ENCODE measurements at places on chromosomes 7 and 10.

GRCh38 chr10:35925493-35925892, 283.4 kb upstream of the FZD8 start:
- no peak for DNase-seq

DNA sequence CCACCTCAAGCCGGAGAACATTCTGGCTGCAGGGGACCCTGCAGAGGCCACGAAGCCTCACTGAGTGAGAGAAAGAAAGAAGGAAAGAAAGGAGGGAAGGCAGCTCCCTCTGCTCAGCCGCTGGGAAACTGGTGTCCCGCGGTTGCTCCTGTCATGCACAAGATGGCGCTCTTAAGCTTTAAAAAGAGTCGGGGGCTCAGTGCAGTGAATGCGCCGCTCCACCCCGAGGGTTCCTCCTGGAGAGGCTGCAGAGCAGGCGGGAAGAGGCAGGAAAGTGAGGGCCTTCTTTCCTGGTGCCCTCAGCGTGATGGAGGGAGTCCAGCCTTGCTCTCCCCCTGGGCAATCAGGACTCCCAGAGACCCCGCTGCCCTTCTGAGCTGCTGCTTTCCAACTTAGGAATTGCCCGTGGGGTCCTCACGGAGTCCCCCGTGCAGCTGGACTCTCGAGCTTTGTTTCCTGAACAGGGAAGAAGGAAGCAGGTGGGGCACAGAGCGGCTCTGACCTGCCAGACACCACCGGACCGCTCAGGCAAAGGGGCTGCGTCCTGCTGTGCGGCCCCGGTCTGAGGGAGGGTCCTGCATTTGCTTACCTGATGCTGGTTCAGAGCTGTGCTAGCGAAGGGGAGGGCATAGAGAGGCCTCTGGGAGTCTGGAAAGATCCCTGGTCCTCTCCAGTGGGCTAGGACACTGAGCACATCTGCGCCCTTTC, 141.9 kb upstream of the MKI67 start:
- peak; percentile 53 for DNase-seq

DNA sequence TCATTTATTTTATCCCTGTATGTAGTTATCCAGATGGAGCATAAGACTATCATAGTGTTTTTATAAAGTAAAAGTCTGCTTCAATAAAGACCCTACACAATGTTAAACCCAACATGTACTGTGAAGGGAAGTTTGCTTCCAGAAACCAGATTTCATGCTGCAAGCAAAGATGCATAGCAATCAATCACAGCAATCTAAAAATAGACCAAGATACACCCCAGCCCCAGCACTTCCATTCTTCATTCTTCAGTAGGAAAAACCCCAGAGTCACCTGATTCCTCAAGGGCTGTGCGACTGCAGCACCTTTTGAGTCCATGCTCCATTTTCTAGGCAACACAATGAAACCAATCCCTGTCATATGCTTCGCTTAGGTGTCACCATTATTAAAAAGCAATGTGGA, 66.9 kb upstream of the PDE1C start:
- DNase-seq: no peak

DNA sequence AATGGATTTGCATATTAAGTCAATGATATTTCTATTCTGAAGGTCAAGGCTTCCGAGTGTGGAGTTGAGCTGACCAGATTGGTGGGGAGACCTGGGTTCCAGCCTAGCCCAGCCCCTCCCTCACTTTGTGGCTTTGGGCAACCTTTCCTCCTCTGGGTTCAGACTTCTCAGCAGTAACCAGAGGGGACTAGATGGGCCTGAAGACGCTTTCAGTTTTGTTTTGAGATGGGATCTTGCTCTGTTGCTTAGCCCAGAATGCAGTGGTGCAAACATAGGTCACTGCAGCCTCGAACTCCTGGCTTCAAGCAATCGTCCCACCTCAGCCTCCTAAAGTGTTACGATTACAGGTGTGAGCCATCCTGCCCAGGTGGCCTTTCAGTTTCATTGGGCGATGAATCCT, 68.1 kb upstream of the LEP start:
- no peak for DNase-seq

DNA sequence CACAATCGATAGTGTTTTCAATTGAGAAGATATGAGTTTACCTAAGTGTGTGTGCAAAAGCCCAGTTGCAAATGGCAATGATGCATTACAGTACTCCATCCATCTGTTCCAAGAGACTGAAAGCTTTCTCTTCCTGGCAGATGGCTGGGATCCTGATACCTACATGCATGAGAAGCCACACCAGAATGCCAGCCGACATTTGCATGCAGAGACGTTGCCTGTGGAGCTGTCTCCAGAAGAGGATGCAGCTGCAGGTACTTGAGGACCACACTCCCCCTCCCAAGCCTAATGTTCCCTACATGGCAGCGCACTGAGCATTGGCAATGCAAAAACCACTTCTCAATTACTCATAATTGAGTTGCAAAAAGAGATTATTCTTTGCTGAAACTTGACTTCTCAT, 332.1 kb downstream of the WDR11 start:
- no peak for DNase-seq

- DNase-seq: no peak
Observed at GRCh38 chr7:31724696-31725095, 37.7 kb downstream of the PPP1R17 start.

DNA sequence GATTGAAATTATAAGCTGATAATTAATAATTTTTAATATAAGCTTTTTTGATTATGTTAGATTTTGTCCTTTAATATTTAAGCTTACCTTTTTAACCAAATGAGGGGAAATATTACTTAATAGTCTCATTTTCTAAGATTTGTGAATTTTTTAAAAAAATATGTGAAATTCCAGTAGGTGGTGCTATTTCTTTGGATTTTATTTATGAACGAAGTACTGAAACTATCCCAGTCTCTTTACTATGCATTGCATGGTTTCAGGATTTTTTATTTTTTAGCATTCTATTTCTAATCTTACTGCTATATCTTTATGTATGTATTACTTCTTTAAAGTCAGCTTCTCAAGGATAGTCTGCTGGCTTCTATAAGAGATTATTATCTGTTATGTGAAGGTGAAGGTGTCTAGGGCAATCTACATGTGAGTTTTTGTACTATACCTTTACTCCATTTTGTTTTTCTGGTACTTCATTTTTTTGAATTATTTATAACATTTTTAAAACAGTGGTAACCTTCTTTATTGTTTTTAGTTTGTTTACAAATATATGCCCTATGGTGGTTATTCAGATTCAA, 78.3 kb downstream of the ATRNL1 start:
- peak; percentile 19 for DNase-seq

DNA sequence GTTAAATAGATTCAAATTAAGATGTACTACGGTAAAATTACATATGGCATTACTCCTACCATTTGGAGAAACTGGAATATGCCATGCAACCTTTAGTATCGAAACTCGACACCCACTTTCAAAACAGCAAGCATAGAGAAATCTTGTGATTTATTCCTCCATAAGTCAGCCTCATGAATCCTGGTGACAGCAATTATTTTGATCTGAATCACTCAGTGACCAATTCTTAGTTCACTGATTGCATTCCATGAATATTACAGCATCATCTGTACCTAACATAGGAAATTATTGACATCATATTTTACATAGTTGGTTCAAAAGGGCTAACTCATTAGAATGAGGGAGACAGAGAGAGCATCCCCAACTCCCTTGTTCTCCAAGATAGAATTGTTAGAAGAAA, 89.6 kb downstream of the CACNB2 start:
- DNase-seq: no peak

GRCh38 chr7:2168615-2169311, 64.0 kb downstream of the MAD1L1 start:
- DNase-seq: no peak

DNA sequence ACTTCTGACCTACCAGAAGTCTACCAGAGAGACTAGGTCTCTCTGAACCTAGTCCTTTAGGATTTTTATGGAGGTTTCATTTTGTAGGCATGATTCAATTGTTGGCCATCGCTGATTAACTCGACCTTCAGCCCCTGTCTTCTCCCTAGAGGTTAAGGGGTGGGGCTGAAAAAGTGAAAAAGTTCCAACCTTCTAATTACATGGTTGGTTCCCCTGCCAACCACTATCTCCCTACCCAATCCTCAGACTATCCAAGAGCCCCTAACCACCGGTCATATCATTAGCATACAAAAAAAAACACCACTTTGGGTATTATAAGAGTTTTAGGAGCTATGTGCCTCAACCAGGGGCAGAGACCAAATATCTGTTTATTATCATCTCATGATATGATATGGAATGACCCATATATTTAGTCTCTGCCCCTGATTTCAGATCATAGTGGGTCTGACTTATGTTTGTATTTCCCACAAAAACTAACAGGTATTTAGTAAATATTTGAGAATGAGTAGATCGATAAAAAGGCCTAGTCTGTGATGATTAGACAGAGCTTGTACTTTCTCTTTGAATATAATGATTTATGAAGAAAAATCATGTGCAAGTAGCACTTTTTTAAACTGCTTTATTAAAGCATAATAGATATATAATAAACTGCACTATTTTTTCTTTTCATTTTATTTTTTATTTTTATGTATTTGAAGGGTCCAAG, 35.8 kb downstream of the DNAJC9 start:
- DNase-seq: no peak

- DNase-seq: no peak
Observed at GRCh38 chr7:51611937-51612336, 295.3 kb upstream of the COBL start.

DNA sequence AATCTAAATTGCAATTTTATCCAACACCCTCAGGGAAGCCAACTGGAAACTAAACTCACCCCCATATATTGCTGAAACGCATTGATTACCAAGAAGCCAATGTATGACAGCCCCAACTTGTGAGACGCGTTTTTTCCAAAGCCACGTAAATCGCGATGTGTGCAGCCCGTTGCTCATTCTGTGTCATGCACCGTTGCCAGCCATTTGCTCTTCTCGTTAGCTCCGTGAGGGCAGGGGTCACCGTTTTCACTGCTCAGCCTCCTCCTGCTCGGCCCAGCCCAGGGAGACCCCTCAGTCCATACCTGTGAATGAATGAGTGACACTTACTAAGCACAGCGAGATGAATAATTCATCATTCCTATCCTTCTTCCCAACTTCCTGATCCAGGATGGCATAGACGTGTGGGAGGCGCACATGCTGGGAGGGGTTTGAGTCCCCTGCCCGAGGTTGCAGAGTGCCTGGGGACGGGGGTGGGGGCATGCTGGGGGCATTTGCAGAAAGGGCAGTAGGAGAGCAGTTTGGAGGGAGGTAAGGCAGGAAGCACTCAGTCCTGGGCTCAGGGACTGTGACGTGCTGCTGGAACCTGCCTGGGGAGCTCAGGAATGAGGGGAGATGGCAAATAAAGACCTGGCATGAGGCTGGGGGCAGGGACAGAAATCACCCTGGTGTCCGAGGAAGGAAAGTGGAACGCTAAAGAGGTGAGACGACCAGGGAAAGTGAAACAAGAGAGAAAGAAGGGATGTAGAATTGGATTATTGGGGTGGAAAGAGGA, 104.2 kb upstream of the SDK1 start:
- no peak for DNase-seq

DNA sequence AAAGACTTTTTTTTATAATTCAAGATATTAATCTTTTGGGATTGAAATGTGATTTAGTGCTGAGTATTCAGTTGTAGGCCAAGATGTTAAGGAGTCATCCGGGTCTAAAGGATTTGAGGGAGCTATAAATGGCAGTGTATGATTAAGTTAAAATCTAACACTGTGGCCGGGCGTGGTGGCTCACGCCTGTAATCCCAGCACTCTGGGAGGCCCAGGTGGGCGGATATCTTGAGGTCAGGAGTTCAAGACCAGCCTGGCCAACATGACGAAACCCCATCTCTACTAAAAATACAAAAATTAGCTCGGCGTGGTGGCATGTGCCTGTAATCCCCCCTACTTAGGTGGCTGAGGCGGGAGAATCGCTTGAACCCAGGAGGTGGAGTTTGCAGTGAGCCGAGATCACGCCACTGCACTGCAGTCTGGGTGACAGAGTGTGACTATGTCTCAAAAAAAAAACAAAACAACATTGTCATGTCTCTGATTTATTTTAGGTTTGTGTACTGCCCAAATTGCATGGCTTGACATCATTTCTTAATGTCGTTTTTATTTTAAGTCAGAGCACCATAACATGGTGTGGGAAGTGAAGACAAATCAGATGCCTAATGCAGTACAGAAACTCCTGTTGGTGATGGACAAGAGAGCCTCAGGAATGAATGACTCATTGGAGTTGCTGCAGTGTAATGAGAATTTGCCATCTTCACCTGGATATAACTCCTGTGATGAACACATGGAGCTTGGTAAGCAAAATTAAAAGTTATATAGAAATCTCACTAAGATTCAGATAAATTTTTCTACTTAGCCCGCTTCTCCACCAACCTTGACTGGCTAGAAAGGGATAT, 10.7 kb downstream of the HBP1 start:
- DNase-seq: peak; percentile 18

DNA sequence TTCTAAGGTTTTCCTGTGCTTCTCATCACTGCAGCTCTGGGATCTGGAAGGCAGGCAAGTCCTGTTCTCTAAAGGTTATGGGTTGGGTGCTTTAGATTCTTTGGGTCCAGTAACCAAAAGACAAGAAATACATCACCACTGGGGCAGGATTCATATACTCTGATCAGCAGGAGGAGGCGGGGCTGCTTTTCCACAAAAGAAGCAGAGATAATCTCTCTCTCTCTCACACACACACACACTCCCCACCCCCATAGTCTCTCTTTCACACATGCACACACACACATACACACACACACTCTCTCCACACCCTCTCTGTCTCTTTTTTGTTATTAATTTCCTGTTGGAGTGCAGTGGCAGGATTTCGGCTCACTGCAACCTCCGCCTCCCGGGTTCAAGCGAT, 13.0 kb upstream of the ACBD5 start:
- no peak for DNase-seq

- DNase-seq: no peak
Observed at GRCh38 chr10:59688921-59689351, 20.7 kb downstream of the SLC16A9 start.

DNA sequence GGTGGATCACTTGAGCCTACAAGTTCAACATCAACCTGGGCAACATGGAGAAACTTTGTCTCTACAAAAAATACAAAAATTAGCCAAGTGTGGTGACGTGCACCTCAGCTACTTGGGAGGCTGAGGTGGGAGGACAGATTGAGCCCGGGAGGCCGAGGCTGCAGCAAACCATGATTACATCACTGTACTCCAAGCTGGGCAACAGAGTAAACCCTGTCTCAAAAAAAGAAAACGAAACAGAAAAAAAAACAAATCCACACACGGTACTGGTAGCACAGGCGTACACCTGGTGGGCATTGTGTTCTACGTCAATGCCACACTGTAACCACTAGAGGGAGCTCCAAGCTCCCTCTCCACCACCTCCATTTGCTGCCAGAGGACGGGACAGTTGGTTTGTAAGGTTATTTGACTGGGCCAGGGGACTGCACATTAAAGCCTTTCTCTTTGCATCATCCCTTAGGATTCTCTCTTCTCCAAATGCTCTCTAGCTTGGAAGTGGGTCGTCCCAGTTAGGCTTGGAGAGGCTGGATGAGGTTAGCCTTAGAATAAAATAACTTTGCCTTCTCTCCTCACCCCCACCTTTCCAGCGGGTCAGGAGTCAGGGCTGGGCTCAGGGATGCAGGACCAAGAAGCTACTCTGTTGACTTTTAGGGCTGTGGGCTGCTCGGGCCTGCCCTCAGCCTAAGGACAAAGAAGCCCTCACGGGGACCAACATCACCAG, 130.8 kb downstream of the SORBS1 start:
- DNase-seq: peak; percentile 55
